Naive B cell (primary cell): ENCODE measurements at places on chromosomes 7 and 10.

- no peak for DNase-seq
Observed at GRCh38 chr10:122362031-122362592, 12.4 kb upstream of the PLEKHA1 start.

DNA sequence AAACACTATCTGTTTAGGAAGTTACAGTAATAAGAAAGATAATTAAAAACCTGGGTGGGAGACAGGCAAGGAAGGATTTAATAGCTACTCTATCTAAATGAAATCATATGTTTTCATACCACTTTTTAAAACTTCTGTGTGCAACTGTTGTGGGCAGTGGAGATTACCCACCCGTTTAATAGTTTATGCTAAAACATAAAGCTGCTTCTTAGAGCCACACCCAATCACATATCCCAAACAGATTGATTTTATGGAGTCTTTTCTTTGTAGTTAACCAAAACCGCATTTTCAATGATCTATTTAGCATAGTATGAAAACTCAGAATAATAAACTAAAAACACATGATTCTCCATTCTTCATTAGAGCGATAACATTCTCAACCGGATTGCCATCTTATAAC is 304.1 kb downstream of the AGMO start:
- DNase-seq, result no peak

GRCh38 chr10:112214298-112214926 is 30.8 kb upstream of the GPAM start:
- DNase-seq, result no peak

GRCh38 chr7:71238581-71239295 is 106.8 kb downstream of the GALNT17 start:
- DNase-seq, result no peak

- no peak for DNase-seq
Observed at GRCh38 chr7:151372612-151373265, 31.1 kb downstream of the NUB1 start.

GRCh38 chr7:29135846-29136245 is 10.5 kb downstream of the CPVL start:
- DNase-seq, result no peak

DNA sequence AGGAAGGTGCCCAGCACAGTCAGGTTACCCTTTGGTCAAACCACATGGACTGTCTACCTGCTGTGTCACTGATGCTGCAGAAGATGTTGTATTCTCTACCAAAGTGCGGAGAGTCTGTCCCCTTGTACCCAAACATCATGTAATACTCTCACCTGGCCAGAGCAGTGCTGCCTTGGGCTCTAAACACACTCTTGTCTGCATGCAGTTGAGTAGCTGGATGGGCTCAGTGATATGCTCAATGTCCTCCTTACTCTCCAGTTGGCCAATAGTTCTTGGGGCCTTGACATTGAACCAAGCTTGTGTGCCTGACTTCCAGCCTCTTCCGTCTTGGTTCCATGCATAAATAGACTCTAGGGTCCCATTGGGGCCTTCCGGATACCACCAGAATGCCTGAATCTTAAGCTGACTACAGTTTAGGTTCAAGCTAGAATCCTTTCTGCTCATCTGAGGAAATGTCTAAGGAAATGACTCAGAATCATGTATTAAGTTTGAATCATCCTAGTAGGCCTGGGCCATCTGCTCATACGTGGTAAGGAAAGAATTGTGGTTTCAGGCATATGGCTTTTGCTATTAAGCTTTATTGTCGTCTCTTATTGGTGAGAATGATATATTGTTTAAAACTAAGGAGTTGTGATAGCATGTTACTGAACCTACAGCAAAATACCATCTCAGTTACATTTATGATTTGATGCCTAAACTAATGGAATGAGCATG is 118.0 kb downstream of the OTUD1 start:
- DNase-seq, result no peak

- no peak for DNase-seq
Observed at GRCh38 chr7:45140827-45141226, 16.8 kb upstream of the RAMP3 start.
